Stimulated activated CD8-positive, alpha-beta memory T cell treated with anti-CD3 and anti-CD28 coated beads, Interleukin-4, amount 100 ng/mL, for 1 hour (primary cell): ENCODE measurements at places on chromosomes 5 and 9.

GRCh38 chr9:76926324-76926741, 20.4 kb upstream of the PRUNE2 start:
- DNase-seq: no peak

DNA sequence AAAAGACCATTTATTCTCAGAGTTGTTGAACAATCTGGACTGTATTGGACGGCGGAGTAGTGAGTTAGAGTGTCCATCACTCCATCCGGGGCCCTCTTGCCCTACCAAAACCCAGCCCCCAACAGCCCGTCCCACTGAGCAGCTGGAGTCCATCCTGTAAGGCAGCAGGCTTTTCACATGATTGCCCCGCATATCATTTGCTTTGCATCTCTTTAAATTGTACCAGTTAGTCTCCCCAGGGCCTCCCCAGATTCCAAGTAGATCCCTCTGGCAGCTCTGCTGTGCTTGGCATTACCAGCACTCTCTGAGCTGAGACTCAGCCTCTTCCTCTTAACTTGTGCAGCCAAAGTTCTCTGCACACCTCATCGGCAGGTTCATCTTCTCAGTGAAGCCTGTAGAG, 48.6 kb upstream of the ADCY2 start:
- DNase-seq: no peak

DNA sequence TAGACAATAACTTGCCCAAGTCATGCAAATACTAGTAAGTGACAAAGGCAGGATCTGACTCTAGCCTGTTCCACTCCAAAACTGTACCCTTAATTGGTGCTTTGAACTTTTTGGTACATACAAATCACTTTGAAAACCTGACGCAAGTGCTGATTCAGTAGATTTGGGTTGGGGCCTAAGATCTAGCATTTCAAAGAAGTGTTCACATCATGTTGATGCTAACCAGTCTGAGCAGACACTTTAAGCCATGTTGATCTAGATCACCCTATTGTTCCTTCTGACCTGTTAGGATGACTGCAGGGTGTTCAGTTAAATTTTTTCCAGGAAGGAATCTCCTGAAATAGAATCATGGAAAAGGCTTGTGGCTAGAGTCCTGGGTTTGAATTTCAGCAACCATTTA, 57.7 kb upstream of the CPEB4 start:
- no peak for DNase-seq

DNA sequence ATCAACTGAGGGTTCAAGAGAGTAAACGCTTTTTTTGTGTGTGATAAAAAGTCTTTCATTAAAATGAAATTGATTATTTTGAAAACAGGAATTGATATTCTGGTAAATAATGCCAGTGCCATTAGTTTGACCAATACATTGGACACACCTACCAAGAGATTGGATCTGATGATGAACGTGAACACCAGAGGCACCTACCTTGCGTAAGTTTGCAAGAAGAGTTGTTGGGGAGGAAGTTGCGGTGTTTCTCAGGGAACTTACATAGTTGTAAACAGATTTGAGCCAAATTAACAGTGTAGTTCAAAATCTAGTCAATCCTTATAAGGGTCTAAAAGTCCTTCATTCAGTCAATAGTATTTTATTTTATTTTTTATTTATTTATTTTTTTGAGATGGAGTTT, 28.9 kb downstream of the HSDL2 start:
- DNase-seq: no peak

- DNase-seq: no peak
Measured at GRCh38 chr9:125440411-125440810, 178.8 kb downstream of the GAPVD1 start.

- no peak for DNase-seq
Measured at GRCh38 chr9:72460342-72461312, 60.8 kb upstream of the TMC1 start.

DNA sequence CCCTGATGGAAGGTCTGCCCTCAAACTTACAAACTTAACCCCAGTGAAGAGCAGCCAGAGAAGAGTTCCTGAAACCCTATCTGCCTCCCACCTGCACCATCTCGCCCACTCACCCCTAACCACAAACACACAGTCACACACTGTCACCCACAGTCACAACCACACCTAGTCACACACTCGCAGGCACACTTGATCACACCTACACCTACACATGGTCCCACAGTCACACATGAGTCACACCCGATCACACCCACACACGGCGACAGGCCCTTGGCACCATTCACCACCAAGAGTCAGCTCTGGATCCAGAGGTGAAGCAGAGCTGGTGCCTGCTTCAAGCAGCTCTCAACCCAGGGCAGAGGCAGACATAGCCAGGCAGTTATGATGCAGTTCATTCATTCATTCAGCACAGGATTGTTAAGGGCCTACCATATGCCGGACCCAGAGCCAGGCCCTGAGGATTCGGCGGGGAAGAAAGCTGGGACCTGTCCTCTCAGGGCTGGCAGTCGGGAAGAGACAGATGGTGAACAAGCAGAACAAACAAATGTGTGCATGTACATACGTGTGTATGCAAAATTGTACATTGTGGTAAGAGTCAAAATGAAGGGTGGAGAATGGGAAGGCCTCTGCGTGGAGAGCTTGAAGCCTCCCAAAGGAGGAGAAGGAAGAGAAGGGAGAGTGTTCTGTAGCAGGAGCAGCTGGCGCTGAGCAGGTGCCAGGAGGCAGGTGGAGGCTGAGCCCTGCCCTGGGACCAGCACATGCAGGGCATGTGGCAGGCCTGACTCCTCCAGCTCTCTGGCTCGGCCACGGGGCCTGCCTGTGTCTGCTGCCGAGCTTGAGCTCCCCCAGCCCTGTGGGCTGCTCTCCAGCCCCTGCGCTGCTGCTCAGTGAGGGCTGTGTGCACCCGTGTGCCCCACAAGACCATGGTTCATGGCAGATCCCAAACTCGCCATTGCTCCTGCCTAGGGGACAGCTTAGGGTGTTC, 6.4 kb downstream of the TSPAN17 start:
- no peak for DNase-seq
